ENCODE measurements at places on chromosomes 5 and 9. TPM values are rescaled to one million over a fixed set of nuclear protein-coding genes. Genes with fewer than 3 reads are reported as not detected.

GRCh38 chr9:33293782-33294181 lies 3.5 kb downstream of the NFX1 start:
- peaks cover 15% of the 10 kb centered on the region for H3K36me3 ChIP-seq
- H3K4me3 ChIP-seq: no peak overlapping the region
- peaks cover 7% of the 10 kb centered on the region for H3K4me1 ChIP-seq
- H3K27ac ChIP-seq: no peak overlapping the region
- H3K27me3 ChIP-seq: no peaks in the 10 kb centered on the region

SLCO6A1 gene
- total RNA-seq: 1.7 TPM

- H3K4me3 ChIP-seq: no peak overlapping the region
- no peak for DNase-seq
- H3K4me1 ChIP-seq: no peaks in the 10 kb centered on the region
- H3K27me3 ChIP-seq: no peaks in the 10 kb centered on the region
These were observed 19.3 kb upstream of the ATOSB start for GRCh38 chr9:35134920-35135319.

GRCh38 chr5:80206282-80206681 lies 49.6 kb downstream of the SERINC5 start:
- H3K36me3 ChIP-seq: no peaks in the 10 kb centered on the region
- H3K4me3 ChIP-seq: no peak overlapping the region
- no peak for DNase-seq
- H3K27me3 ChIP-seq: no peaks in the 10 kb centered on the region
- H3K4me1 ChIP-seq: peaks cover 4% of the 10 kb centered on the region

RELL2 gene
- 3.9 TPM for total RNA-seq

DNA sequence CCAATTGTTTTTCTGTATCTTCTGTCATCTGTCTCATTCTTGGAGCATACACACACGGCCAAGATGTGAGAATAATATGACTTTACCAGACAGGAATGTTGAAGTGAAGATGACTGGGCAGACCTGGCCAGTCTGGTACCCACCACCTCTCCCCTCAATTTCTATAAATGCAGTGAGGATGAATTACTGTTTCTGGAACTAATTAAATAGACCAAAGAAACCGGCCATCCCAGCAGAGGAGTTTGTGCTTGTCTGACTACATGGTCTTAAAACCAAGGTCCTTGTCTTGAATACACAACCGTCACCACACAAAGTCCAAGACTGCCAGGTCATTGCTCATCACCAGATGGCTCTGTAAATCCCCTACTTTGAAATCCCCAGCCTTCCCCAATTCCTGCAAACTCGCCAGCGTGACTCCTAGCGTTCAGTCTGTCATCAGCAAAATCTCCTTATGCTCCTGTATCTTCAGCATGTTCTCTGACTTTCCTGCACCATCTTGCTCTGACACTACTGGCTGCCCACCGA lies 147.2 kb downstream of the PDE4D start:
- no peak overlapping the region for H3K4me3 ChIP-seq
- no peaks in the 10 kb centered on the region for H3K4me1 ChIP-seq
- peak overlapping the region; percentile 47 for H3K27ac ChIP-seq
- DNase-seq: no peak

GRCh38 chr5:102760815-102761214 lies 5.7 kb downstream of the PAM start:
- H3K4me1 ChIP-seq: no peaks in the 10 kb centered on the region
- no peak overlapping the region for H3K4me3 ChIP-seq
- H3K36me3 ChIP-seq: no peaks in the 10 kb centered on the region
- H3K27ac ChIP-seq: no peak overlapping the region
- H3K27me3 ChIP-seq: no peaks in the 10 kb centered on the region

- H3K27ac ChIP-seq: peak overlapping the region; percentile 61
- no peaks in the 10 kb centered on the region for H3K4me1 ChIP-seq
- H3K27me3 ChIP-seq: no peaks in the 10 kb centered on the region
- H3K36me3 ChIP-seq: no peaks in the 10 kb centered on the region
- H3K4me3 ChIP-seq: no peak overlapping the region
- DNase-seq: no peak
These were observed 68.0 kb downstream of the UNC13B start for GRCh38 chr9:35229779-35230143.

- H3K4me1 ChIP-seq: no peaks in the 10 kb centered on the region
- H3K36me3 ChIP-seq: no peaks in the 10 kb centered on the region
- no peak overlapping the region for H3K27ac ChIP-seq
- no peak for DNase-seq
- H3K27me3 ChIP-seq: no peaks in the 10 kb centered on the region
- no peak overlapping the region for H3K4me3 ChIP-seq
These were observed 131.6 kb upstream of the SLC24A2 start for GRCh38 chr9:19920401-19920800.

DNA sequence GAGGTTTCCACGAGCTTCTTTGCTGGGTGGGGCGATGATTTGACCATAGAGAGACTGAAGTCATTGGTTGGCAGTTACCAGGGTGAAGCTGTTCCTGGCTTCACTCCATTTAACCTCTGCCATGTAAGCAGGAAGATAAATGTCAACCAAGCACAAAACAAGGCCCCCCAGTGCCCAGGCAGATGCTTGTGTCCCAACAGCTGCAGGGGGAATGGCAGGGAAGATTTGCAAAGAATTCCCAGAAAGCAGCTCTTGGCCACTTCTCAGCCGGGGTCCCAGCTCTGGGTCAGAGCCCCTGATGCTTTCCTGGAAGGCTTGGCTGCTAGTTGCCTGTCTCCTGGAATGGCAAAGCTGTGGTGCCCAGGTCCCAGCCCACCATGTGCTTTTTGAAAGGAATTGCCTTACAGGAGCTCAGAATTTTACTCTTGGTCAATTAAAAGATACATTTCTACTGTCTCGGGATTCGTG lies 383.4 kb downstream of the ENC1 start:
- no peaks in the 10 kb centered on the region for H3K27me3 ChIP-seq
- H3K36me3 ChIP-seq: no peaks in the 10 kb centered on the region
- no peaks in the 10 kb centered on the region for H3K4me1 ChIP-seq
- H3K4me3 ChIP-seq: no peak overlapping the region
- no peak for DNase-seq

DNA sequence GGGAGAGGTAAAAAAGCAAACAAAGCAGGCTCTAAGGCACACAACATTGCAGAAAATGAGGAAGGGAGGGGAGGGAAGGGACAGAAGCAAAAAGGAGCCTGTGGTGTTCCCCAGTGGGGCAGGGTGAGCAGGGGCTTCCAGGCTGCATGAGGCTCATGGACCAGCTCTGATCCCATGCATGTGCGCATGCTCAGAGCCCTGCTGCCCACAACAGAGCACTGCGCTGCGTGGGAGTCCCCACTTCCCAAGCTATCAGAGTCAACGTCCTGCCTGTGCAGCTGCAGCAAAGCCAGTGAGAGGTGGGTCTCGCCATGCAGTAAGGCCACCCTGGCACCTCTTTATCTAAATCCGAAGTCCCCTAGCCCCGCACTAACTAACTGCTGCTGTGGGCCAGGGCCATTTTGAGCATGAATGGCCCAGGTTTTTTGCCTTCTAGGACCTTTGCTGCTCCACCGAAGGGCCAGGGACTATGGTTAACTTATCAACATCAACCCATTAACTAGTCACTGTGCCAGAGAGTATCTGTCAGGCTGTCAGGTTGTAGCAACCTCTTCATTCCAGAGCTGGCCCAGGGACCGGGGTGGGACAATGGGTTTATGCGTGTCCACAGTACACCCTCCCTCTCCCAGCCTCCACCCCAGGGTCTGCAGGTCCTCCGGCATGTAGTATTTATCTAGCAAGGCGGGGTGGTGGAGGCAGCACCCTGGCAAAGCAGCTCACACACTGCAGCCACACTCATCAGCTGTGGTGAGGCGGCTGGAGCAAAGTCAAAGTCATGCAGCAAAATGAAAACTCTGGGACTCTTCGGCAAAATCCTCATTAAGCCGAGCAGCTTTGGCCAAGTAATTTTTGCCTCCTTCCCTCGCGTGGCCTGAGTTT lies 123.6 kb downstream of the SAXO1 start:
- no peaks in the 10 kb centered on the region for H3K36me3 ChIP-seq
- DNase-seq: no peak
- no peak overlapping the region for H3K4me3 ChIP-seq
- H3K27ac ChIP-seq: no peak overlapping the region
- no peaks in the 10 kb centered on the region for H3K4me1 ChIP-seq
- H3K27me3 ChIP-seq: no peaks in the 10 kb centered on the region

PTGES gene
- total RNA-seq: 19.9 TPM

DNA sequence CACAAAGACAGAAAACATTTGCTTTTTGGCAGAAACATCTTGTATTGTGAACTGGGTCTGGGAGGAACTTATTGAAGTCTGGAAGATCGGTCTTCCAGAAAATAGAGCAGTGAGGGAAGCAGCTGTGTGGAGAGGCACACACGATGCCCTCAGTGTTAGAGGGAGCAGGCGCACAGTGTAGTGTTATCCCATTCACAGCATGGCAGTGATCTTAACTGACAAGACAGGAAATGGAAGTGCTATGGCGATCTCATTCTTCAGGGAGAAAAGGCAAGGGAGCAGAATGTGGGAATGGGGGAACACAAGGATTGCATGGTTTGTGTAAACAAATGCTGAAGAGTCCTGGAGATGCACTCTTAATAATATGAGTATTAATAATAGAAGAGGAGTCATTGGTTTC lies 161.0 kb downstream of the PBX3 start:
- no peaks in the 10 kb centered on the region for H3K27me3 ChIP-seq
- no peak overlapping the region for H3K27ac ChIP-seq
- H3K4me3 ChIP-seq: no peak overlapping the region
- no peak for DNase-seq

TRIP13 gene
- 1.8 TPM for total RNA-seq

GRCh38 chr5:169161022-169161680 lies 139.8 kb downstream of the SLIT3 start:
- no peaks in the 10 kb centered on the region for H3K27me3 ChIP-seq
- no peaks in the 10 kb centered on the region for H3K36me3 ChIP-seq
- H3K4me3 ChIP-seq: no peak overlapping the region
- H3K27ac ChIP-seq: no peak overlapping the region
- H3K4me1 ChIP-seq: no peaks in the 10 kb centered on the region

- H3K27ac ChIP-seq: no peak overlapping the region
- H3K27me3 ChIP-seq: no peaks in the 10 kb centered on the region
- no peak overlapping the region for H3K4me3 ChIP-seq
- no peaks in the 10 kb centered on the region for H3K36me3 ChIP-seq
- H3K4me1 ChIP-seq: no peaks in the 10 kb centered on the region
- no peak for DNase-seq
These were observed 91.3 kb downstream of the ZNF618 start for GRCh38 chr9:113967380-113967779.

ORM2 gene
- total RNA-seq: 0.91 TPM

GRCh38 chr5:24428345-24428744 lies 216.4 kb downstream of the CDH10 start:
- H3K4me1 ChIP-seq: no peaks in the 10 kb centered on the region
- H3K4me3 ChIP-seq: no peak overlapping the region
- no peak overlapping the region for H3K27ac ChIP-seq
- no peaks in the 10 kb centered on the region for H3K27me3 ChIP-seq
- no peaks in the 10 kb centered on the region for H3K36me3 ChIP-seq

- no peak overlapping the region for H3K27ac ChIP-seq
- H3K36me3 ChIP-seq: no peaks in the 10 kb centered on the region
- no peaks in the 10 kb centered on the region for H3K4me1 ChIP-seq
- no peaks in the 10 kb centered on the region for H3K27me3 ChIP-seq
- no peak for DNase-seq
These were observed 7.7 kb upstream of the ADRA1B start for GRCh38 chr5:159908591-159908940.

DNA sequence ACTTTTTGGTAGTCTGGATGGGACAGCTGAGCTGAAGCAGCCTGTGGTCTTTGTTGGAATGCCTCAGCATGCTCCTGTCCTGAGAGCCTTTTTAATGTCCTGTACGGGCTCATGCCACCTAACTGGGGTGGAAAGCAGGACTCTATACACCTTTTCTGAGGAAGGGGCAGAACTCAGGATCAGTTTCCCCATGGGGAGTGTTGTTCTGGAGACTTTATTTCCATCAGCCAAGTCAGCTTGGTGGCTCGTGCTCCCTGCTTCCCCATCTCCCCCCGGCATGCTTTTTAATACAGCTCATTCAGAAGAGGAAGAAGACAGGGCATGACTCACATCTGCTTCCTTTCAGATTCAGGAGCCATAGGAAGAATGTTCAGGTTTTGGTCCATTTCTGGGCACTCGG lies 5.1 kb upstream of the SEPTIN8 start:
- no peaks in the 10 kb centered on the region for H3K27me3 ChIP-seq
- no peak overlapping the region for H3K4me3 ChIP-seq
- no peaks in the 10 kb centered on the region for H3K36me3 ChIP-seq
- no peak overlapping the region for H3K27ac ChIP-seq
- no peaks in the 10 kb centered on the region for H3K4me1 ChIP-seq
- no peak for DNase-seq

- DNase-seq: no peak
- no peaks in the 10 kb centered on the region for H3K4me1 ChIP-seq
- H3K36me3 ChIP-seq: no peaks in the 10 kb centered on the region
- no peak overlapping the region for H3K27ac ChIP-seq
- H3K4me3 ChIP-seq: no peak overlapping the region
- no peaks in the 10 kb centered on the region for H3K27me3 ChIP-seq
These were observed 15.7 kb downstream of the FER start for GRCh38 chr5:108763222-108763916.

RNF145 gene
- total RNA-seq: 50.5 TPM

All from prostate gland (tissue), 2 donors.